ENCODE measurements at places on chromosomes 13 and 19. TPM values are rescaled to one million over a fixed set of nuclear protein-coding genes. Genes with fewer than 3 reads are reported as not detected.

The TIMM13 gene
- 69.4 TPM for total RNA-seq

The MISP gene
- total RNA-seq: 2.9 TPM

The DACT3 gene
- total RNA-seq: 3.9 TPM

The LRRC8E gene
- 0.53 TPM for total RNA-seq

The TLE6 gene
- total RNA-seq: not detected

The CEACAM6 gene
- total RNA-seq: not detected

The SOX1 gene
- not detected for total RNA-seq

The DMKN gene
- total RNA-seq: 9.7 TPM

The C1QTNF9 gene
- total RNA-seq: not detected

The LRRC4B gene
- total RNA-seq: 0.05 TPM

The TSHZ3 gene
- total RNA-seq: 8.1 TPM

The COX6B2 gene
- 0.24 TPM for total RNA-seq

The KLK13 gene
- total RNA-seq: not detected

The GPR12 gene
- total RNA-seq: not detected

The IGFL2 gene
- total RNA-seq: not detected

The ZNF227 gene
- 19.1 TPM for total RNA-seq

The ADGRE3 gene
- total RNA-seq: not detected

The PPP5C gene
- total RNA-seq: 48.7 TPM
